ENCODE measurements at places on chromosomes 7 and 10.

DNA sequence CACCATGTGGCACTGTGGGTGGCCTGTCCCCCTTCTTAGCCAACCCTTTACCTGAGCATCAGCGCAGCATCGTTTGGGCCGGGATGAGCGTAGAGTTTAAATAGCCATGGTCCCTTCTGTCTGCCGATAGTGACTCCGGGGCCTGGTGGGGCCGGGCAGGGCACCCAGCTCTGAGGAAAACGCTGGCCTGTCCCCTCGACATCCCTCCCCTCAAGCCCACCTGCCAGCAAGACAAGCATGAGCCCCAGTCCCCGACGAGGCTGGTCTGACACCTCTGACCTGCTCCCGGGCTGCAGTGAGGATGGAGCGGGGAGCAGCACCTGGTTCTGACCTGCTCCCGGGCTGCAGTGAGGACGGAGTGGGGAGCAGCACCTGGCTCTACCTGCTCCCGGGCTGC is 31.1 kb upstream of the CNPY1 start:
- DNase-seq: no peak

DNA sequence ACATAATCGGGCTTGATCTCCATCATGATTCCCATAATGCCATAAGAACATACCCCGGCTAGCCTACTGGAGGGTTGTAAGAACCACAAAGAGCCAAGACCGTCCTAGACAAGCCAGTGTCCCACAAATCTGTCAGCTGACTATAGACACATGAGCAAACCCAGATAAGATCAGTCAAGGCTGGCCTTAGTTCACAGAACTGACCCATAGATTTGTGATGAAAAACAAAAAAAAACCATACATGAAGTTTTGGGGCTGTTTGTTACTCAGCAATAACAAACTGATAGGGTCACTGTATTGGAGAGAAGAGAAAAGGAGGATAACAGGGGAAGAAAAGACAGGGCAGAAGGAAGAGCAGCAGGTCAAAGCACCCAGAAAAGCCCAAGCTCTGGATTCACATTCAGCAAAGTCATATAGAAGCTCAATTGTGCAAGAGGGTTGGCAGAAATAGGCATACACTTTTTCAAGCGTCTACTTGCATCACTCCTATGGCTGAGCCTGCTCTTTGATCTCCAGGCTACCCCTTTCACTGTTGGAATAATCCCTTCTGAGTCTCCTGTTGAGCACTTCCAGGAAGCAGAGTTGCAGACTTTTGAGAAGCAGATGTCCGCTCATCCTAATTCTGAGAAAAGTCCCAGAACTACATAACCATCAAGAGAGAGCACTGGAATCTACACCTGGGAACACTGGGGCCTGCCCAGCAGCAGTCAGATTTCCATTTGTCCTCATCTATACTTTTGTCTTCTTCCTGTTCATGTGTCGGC is 122.0 kb upstream of the HABP2 start:
- DNase-seq: no peak

DNA sequence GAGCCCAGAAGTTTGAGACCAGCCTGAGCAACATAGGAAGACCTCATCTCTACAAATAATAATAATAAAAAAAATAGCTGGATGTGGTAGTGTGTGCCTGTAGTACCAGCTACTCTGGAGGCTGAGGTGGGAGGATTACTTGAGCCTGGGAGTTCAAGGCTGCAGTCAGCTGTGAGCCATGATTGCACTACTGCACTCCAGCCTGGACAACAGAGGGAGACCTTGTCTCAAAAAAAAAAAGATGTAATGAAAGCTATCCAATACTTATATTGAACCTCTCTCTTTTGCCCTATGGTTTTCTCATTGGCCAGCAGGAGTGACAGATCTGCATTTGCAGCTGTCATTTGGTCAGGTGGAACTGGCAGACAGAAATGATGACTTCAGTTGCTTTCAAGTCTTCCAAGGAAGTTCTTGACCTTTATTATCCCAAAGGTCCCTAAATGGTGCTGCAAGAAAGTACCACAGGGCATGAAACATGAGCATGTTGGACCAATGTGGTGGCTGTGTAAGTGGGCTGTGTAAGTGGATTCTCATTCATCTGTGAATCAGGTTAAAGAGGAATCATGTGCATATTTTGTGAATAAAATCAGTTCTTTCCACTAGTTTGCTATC is 99.4 kb downstream of the CALD1 start:
- no peak for DNase-seq

GRCh38 chr7:22728401-22729029 is 1.5 kb downstream of the IL6 start:
- DNase-seq: no peak

- DNase-seq: no peak
Measured at GRCh38 chr7:148253629-148254028, 336.9 kb upstream of the C7orf33 start.

GRCh38 chr7:20482071-20482470 is 133.4 kb upstream of the ABCB5 start:
- DNase-seq: no peak

DNA sequence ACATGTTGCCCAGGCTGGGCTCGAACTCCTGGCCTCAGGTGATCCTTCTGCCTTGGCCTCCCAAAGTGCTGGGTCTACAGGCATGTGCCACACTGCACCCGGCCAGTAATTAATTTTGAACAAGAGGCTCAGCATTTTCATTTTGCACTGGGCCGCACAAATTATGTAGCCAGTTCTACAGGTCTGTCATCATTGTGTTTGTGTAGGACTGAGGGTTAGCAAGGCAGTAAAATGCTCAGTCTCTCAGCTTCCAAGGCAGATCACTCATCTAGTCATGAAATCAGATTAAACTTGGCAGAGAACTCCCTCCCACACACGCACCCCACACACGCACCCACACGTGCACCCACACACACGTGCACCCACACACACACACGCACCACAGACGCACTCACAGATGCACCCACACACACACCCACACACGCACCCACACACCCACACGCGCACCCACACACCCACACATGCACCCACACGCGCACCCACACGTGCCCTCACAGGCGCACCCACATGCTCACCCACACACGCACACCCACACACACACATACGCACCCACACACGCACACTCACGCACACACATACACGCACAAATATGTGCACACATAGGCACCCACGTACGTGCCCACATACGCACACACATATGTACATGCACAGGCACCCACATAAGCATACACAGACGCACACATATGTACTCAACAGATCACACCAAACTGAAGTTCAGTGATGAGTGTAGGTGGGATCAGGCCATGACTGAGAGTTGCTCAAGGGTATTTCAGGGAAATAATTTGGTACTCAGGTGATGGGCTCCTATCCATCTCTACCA is 27.8 kb upstream of the PROSER2 start:
- DNase-seq: no peak

- DNase-seq: no peak
Measured at GRCh38 chr10:19577807-19578206, 238.4 kb upstream of the PLXDC2 start.
